ENCODE measurements at places on chromosomes 3 and 15.

GRCh38 chr15:74374648-74375302 lies 7.3 kb upstream of the CYP11A1 start:
- DNase-seq, result no peak

- no peak for DNase-seq
Measured at GRCh38 chr3:122868322-122868721, 73.5 kb downstream of the SLC49A4 start.

DNA sequence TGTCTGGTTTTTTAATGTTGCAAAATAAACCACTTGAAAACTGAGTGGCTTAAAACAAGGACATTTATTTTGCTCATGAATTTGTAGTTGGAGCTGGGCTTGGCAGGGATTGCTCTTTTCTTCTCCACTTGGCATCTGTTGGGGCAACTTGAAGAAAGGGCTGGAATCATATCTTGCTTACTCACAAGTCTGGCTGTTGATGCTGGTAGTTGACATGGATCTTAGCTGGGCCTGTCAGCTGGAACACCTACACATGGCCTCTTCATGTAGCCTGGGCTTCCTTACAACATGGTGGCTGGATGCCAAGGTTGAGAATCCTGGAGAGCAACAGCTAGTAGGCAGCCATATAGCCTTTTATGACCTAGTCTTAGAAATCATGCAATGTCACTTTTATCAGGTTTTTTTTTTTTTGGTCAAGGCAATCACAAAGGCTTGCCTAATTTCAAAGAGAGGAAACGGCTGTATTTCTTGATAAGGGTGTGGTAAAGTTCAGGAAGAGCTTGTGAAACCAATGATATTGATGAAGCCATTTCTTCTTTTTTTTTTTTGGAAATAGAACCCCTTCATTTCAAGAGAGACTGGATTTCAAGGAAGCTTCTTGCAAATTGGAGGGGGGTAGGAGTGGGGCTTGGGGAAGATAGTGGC lies 262.1 kb downstream of the IL20RB start:
- DNase-seq, result no peak

GRCh38 chr3:127274200-127274760 lies 13.6 kb downstream of the PRR20G start:
- no peak for DNase-seq

- no peak for DNase-seq
Measured at GRCh38 chr3:180402471-180403073, 199.4 kb upstream of the TTC14 start.

DNA sequence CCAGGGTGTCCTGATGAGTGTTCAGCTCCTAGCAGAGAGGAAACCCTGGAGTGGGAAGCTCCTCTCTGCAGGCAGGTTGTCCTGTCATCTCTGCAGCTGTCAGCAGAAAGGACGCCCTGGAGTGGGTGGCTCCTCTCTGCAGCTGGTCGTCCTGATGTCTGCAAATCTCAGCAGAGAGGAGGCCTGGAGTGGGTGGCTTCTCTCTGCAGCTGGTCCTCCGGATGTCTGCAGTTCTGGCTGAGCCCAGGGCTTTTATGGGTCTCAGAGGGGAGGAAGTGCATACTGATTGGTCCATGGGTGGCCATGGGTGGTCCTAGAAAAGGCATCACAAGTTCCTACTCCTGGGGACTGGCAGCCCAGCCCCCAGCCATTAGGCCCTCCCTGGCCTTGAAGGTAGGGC lies 102.6 kb upstream of the BNIP2 start:
- DNase-seq, result no peak

- peak; percentile 93 for DNase-seq
Measured at GRCh38 chr15:77024273-77025082, 29.6 kb downstream of the PSTPIP1 start.

GRCh38 chr15:88702983-88703382 lies 64.2 kb downstream of the ISG20 start:
- no peak for DNase-seq
